Neural progenitor cell (in vitro differentiated cells): ENCODE measurements at places on chromosomes 7 and 10. TPM values are rescaled to one million over a fixed set of nuclear protein-coding genes. Genes with fewer than 3 reads are reported as not detected.

GRCh38 chr10:107028236-107028635, 136.3 kb downstream of the SORCS1 start:
- no peak for DNase-seq

DNA sequence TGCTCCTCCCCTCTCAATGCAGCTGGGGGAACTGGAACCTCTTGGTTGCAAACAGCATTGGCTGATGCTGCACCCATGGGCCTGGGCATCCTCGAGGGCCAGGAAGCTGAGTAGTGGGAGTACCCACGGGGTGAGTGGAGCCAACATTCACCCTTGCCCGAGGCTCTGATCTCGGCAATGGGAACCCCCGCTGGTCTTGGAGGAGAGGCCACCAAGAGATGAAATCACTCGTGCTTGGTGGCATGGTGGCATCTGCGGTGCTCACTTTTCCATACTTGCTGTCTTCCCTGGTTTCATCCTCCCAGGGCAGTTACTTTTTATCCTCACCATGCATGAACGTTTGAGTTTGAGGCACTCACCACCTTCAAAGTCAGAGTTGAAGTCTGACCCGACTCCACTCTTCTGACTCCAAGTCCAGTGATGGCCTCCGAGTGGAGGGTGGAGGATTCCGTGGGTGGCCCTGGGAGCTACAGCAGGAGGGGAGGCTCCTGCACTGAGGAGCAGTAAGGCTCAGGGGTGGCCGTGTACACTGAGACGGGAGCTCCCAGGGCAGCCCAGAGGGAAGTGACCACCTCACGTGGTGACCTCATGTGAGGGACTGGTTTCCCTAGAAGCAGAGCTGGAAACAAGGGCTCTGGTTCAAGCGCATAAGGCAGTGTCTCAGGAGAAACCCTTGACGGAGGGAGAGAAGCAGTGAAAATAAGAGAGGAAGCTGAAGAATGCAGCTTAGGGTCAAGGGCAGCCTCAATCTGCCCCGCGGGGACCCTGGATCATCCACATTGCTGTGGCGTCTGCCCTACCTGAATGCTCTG, 349.1 kb downstream of the TCERG1L start:
- DNase-seq: no peak

GRCh38 chr10:103053659-103054581, 135.8 kb downstream of the CNNM2 start:
- DNase-seq: peak; percentile 78

GRCh38 chr7:21986096-21986495, 40.4 kb upstream of the CDCA7L start:
- DNase-seq: no peak

DNA sequence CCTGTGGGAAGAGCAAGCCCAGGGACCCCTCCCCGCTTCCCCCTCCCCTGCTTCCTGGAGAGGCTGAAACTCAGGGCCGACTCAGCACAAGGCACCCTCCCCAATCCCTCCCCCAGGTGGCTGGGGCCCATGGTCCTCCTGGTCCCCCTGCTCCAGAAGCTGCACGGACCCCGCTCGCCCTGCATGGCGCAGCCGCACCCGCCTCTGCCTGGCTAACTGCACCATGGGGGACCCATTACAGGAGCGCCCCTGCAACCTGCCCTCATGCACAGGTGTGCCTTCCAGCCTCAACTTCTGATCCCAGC, 19.7 kb upstream of the ZNF862 start:
- DNase-seq: no peak

- DNase-seq: no peak
Measured at GRCh38 chr10:79472951-79473350, 27.5 kb upstream of the ZCCHC24 start.

- no peak for DNase-seq
Measured at GRCh38 chr10:63348245-63348850, 117.4 kb downstream of the JMJD1C start.

GRCh38 chr7:24325708-24326107, 41.7 kb downstream of the NPY start:
- DNase-seq: no peak

DNA sequence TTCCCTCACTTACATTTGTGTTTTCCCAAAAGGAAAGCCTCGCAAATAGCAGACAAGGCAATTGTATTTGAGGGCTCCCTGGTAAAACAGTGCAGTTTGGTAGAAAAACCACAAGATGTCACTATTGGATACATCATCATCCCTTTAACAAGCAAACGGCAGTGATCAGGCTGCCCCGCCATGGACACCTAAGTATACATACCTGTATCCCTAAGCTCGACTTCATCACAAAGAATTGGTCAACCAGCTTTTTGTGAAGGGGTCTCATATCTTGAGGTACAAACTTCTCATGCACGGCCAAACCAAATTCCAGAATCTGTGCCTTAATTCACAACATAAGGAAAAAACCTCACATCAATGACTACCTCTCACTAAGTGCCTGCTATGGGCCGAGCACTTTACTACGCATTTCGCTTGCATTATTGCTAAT, 179.5 kb upstream of the IMMP2L start:
- peak; percentile 81 for DNase-seq

DNA sequence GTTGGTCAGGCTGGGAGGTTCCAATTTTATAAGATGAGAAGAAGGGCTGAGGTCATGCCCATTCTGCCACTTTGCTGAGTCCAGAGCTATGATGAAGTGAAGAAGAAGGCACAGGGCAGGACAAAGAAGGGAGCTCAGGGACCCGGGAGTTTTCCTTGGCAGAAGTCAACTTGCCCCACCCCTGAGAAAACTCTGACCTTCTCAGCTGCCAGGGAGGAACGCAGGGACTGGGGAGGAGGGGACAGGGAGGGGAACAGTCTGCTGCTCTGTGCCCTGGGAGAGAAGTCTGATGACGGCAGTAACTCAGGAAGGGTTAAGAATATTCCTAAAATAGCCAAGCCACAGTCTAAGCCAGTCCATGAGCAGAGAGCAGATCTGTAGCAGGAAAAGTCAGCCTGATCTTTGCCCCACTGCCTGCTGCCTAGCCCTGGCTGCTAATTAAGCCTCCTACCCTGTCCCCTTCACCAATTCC, 11.7 kb downstream of the ADIRF start:
- no peak for DNase-seq

GRCh38 chr7:130669085-130669700, 645 bp upstream of the COPG2 start:
- no peak for DNase-seq

DNA sequence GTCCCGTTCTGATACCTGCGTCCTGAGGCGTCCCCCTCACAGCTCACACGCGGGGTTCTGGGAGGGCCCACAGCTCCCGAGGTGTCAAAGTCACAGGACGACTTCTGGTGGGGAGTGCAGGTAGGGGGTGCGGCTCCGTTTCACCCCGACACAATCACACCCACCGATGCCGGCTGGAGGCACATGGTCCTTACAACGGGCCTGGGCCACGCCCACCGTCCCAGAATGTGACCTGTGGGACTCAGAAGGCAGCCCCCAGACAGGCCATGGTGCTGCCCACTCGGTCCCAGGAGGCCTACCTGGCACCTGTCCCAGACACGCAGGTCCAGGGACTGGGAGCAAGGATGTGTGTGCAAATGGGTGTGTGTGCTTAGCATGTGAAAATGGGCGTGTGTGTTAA, 86.0 kb downstream of the UNCX start:
- no peak for DNase-seq

GRCh38 chr10:77593771-77594470, 43.7 kb downstream of the KCNMA1 start:
- DNase-seq: no peak

DNA sequence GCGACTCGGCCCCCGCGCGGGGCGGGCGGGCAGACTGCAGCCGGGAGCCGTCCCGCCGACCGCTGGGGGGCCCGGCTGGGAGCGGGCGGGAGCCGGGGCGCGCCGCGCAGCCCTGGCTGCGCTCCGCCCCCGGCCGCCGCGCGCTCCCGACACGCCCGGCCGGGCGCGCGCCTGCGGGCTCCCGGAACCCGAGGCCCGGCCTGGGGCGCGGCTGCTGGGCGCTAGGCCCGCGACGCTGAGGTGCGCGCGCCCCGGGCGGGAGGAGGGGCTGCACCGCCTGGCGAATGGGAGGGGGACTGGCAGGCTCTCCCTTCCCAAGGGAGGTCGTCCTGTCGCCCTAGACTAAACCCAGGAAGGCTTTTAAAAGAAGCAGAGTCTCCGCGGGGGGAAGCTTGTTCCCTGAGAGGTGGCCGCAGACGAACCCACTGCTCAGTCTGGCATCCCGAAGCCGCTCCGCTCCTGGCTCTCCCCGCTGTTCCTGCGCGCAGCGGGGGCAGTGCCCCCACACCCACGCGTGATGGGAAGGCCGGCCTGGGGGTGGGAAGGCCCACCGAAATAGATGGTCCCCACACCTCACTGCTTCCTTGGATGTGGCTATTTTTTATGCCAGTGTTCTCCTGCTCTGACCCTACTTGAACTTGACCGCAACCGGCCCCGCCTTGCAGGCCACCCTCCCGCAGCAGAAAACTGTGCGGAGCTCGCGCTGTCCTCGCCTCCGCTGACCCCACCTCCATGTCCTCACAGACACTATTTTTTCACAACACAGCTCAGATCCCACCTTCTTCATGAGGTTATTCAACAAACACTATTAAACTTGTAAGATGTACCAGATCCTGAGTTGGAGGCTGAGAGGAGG, at the start of gene VOPP1:
Gene VOPP1 (minus strand): TSS at position 125 of the 856 bp plus-strand sequence. CDS start 178 bp downstream, outside the sequence.
- DNase-seq: peak; percentile 91

GRCh38 chr7:92725161-92725925, 111.0 kb downstream of the CDK6 start:
- no peak for DNase-seq

GRCh38 chr7:156764016-156764669, 123.6 kb downstream of the RNF32 start:
- peak; percentile 75 for DNase-seq

The RAPGEF5 gene
- 4.6 and 5.7 TPM in 2 replicates for total RNA-seq

The POMZP3 gene
- total RNA-seq: 0.37 and 1.2 TPM in 2 replicates

The ECD gene
- 36.0 and 44.0 TPM in 2 replicates for total RNA-seq

The C7orf57 gene
- not detected in 2 replicates for total RNA-seq

The ZNF239 gene
- total RNA-seq: 7.1 and 16.9 TPM in 2 replicates

The MKI67 gene
- total RNA-seq: 65.8 and 71.3 TPM in 2 replicates

The ECHS1 gene
- total RNA-seq: 77.4 and 91.9 TPM in 2 replicates

The LRRD1 gene
- total RNA-seq: not detected in 2 replicates

The SLC18A3 gene
- not detected in 2 replicates for total RNA-seq

The KCNMA1 gene
- total RNA-seq: 2.4 and 3.7 TPM in 2 replicates
